ENCODE measurements at places on chromosomes 5 and 9. TPM values are rescaled to one million over a fixed set of nuclear protein-coding genes. Genes with fewer than 3 reads are reported as not detected.

Gene OTP
- not detected for total RNA-seq

Gene KIF20A
- total RNA-seq = 0.13 TPM

Gene TRIM36
- total RNA-seq = 0.80 TPM

Gene BTNL9
- 31.4 TPM for total RNA-seq

Gene SLC36A2
- not detected for total RNA-seq

Gene EDIL3
- 7.5 TPM for total RNA-seq

Gene OR13C9
- not detected for total RNA-seq

Gene MEF2C
- 53.7 TPM for total RNA-seq

Gene HTR4
- 4.7 TPM for total RNA-seq

Gene IL33
- 50.1 TPM for total RNA-seq

Gene CBY3
- not detected for total RNA-seq

Gene PCDHA2
- total RNA-seq = not detected

Gene PKN3
- total RNA-seq = 6.2 TPM

Data from left cardiac atrium (tissue), 4 donors.